Fibroblast of skin of right quadriceps (primary cell): ENCODE measurements at places on chromosomes 7 and 10.

DNA sequence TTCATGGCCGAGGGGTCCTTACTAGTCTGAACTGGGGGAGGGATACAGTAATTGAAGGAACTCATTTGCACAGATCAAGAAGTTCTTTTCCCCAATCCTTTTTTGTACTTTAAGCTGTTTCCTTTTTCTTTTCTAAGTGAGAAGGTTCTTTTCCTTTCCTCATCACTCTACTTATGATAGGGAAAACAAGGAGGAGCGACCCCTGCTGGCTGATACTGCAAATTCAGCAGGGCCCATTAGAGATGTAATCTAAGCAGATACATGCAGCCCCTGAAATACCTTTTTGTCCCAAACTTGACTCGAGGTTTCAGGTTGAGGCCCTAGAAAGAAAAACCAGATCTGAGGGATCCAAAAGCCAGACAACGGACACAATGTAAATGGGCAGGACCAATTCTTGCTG, 305.5 kb downstream of the DNAJB9 start:
- peak; percentile 8 for DNase-seq

GRCh38 chr10:20405761-20406160, 491.4 kb downstream of the NEBL start:
- no peak for DNase-seq

- peak; percentile 90 for DNase-seq
These were observed at the start of gene AKR1E2 for GRCh38 chr10:4825868-4826791. TSS of gene AKR1E2 (plus strand) at chr10:4826207. CDS start at chr10:4826325, 118 bp downstream.

GRCh38 chr10:81866753-81867152, 8.2 kb upstream of the NRG3 start:
- no peak for DNase-seq

- peak; percentile 2 for DNase-seq
These were observed 50.7 kb downstream of the ERCC6 start for GRCh38 chr10:49488056-49488717.

GRCh38 chr10:71999360-72000072, 35.3 kb downstream of the CHST3 start:
- DNase-seq, result peak; percentile 68

- DNase-seq, result no peak
These were observed 435.2 kb upstream of the SEMA3A start for GRCh38 chr7:84629640-84630318.

GRCh38 chr10:49608166-49609005, 1.7 kb upstream of the SLC18A3 start:
- DNase-seq, result no peak

DNA sequence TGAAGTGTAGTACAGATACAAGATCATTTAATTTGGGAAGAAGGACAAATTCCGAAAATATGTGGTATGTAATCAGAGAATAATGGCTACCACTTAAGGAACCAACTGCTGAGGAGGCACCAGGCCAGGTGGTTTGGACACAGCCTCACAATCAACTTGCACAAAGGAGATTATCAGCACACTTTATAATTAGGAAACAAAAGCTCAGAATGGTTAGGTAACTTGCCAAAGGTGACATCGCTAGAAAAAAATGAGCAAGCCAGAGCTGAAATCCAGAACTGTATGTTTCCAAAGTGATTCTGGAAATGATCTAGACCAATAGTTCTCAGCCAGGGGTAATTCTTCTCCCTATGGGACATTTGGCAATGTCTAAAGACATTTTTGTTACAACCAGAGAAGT, 36.6 kb downstream of the ERCC6 start:
- peak; percentile 4 for DNase-seq

GRCh38 chr10:125056161-125057132, 103.9 kb downstream of the CTBP2 start:
- no peak for DNase-seq

DNA sequence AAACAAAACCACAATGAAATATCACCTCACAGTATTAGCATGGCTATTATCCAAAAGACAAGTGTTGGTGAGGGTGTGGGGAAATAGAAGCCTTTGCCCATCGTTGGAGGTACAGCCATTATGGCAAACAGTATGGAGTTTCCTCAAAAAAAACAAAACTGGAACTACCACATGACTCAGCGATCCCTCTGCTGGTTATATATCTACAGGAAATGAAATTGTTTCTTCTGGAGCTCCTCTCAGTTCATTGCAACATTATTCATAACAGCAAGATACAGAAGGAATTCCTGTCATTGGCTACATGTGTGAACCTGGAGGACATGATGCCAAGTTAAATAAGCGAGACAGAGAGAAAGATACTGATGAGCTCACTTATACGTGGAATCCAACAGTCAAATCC, 2.4 kb upstream of the UBE3C start:
- peak; percentile 78 for DNase-seq

GRCh38 chr7:1330801-1331425, 98.2 kb downstream of the UNCX start:
- DNase-seq, result no peak

- DNase-seq, result no peak
These were observed 261.8 kb downstream of the THSD7A start for GRCh38 chr7:11570205-11570604.

DNA sequence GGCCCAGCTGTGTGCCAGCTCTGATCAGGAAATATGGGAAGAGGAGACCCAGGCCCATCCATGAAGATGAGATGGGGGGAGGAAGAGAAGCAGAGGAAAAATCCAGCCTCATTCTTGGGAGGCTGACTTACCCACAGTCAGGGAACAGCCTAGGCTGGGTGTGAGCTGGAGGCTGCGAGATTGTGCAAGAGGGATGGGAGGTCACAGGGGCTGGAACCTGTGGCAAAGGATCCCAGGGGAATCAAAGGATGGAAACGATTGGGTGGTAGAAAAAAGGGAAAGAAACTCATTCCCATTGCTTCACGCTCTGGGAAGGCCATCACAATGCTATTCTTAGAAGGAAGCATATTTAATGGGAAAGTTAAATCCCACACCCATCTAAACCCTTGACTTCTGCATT, 26.7 kb upstream of the CRHR2 start:
- peak; percentile 10 for DNase-seq

DNA sequence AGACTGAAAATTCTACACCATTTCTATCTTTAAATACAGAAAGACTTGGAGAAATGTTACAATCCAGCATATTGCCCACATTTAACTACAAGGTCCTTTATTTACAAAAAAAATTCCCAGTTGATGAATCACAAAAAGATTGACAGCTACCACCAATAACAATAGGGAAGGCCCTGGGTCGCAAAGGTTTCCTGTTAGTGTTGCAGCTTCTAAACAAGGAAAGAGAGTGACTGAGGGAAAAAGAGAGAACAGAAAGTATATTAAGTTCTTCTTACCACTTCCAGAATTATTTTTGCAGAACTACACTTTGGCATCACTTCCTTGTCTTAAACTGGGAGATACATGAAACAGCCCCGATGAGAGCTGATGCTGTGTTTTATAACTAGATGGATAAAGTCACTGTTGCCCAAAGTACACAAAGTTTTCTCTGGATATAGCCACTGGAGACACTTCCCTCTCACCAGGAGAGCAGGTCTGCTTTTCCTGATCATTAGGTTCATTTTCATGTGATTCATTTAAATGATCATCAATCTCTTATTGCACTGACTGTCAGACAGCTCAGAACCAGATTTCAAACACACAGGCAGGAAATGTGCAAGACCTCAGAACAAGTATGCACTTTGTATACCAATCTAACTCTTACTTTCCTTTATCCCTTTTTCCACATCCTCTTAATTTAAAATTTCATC, 57.0 kb downstream of the SHTN1 start:
- peak; percentile 15 for DNase-seq

- DNase-seq, result no peak
These were observed 16.1 kb downstream of the GPR146 start for GRCh38 chr7:1060315-1061072.

DNA sequence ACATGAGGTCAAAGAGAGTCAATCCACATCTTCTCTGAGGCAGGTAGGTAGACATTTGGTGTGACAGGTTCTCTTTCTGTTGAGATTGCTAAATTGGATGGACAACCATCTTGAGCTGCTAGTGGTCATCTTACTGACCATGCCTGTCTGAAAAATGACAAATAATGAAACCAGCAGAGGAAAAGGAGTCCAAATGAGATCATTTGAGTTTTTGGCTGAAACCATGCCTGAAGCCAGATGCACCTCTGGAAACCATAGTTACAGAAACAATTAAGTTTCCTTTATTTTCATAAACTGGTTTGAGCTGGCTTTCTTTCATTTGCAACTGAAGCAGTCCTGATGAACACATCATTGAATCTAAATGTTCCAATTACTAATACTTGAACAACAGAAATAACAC, 100.6 kb downstream of the ZNF438 start:
- DNase-seq, result no peak

DNA sequence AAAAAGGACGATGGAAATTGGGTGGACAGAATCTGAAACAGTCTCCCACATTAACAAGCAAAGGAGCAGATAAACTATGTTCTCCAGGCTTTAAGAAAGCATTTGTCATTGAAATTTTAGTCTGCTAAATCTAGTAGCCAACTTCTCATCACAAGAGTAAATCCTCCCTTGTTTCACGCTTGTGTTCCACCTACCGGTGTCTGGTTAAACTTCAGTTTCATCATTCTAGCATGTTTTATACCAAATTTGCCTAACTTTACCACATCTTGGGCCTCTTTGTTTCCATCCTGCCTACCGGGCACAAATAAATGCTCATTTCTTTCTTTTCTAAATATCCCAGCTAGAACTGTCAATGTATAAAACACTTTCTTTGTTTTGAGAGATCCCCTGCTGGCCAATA, 5.8 kb downstream of the LIPA start:
- DNase-seq, result no peak

DNA sequence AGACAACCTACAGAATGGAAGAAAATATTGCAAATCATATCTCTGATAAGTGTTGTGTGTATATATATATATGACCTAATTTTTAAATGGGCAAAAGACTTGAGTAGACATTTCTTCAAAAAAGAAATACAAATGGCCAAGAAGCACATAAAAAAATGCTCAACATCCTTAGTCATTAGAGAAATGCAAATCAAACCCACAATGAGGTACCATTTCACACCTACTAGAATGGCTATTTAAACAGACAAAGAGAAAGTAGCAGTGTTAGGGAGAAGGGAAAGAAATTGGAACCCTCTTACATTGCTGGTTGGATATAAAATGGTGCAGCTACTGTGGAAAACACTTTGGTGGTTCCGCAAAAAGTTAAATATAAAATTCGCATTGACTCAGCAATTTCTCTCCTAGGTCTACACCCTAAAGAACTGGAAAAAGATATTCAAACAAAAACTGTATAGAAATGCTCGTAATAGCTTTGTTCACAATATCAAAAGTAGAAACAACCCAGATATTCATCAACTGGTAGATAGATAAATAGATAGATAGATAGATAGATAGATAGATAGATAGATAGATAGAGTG, 16.3 kb downstream of the ACSL5 start:
- DNase-seq, result no peak

GRCh38 chr10:31697271-31698180, 231.1 kb downstream of the ARHGAP12 start:
- peak; percentile 72 for DNase-seq

- no peak for DNase-seq
These were observed 335.4 kb downstream of the CXCL12 start for GRCh38 chr10:44049301-44050015.

- DNase-seq, result no peak
These were observed 110.8 kb downstream of the REEP3 start for GRCh38 chr10:63631991-63632390.

GRCh38 chr10:61304746-61305145, 148.4 kb downstream of the TMEM26 start:
- DNase-seq, result peak; percentile 54

GRCh38 chr10:25047591-25048301, 31.3 kb downstream of the THNSL1 start:
- DNase-seq, result peak; percentile 73

- no peak for DNase-seq
These were observed 1020.6 kb downstream of the XPNPEP1 start for GRCh38 chr10:108902619-108903285.

- peak; percentile 41 for DNase-seq
These were observed 1.1 kb downstream of the AUTS2 start for GRCh38 chr7:69599286-69599954.

GRCh38 chr10:63414481-63415260, 51.1 kb downstream of the JMJD1C start:
- peak; percentile 54 for DNase-seq

GRCh38 chr7:17769918-17770317, 170.4 kb downstream of the SNX13 start:
- peak; percentile 61 for DNase-seq

DNA sequence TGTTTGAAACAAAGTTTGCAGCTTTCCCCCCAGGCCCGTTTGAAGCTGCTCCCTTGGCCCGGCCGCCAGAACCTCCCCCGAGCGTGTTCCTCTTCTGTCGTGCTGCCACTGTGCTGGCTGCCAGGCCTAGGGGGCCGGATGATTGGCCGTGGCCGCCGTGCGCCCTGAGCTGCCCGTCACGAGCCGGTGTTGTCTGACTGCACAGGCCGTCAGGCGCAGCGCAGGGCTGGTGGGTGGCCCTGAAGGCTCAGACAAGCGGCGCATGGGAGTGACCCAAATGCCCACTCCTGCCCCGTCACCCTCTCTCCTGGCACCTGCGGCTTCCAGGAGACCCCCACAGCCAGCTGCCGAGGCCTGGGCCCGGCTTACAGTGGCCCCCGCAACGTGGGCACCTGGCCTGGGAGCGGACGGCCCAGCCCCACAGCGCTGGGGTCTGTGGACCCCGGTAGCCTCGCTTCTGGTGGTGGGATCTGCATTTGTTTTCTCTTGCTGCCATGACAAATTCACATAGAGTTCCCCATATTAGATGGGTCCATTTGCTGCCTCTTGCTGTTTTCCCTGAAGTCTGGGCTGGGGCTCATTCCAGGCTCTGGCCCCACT, 13.1 kb downstream of the JAKMIP3 start:
- no peak for DNase-seq

DNA sequence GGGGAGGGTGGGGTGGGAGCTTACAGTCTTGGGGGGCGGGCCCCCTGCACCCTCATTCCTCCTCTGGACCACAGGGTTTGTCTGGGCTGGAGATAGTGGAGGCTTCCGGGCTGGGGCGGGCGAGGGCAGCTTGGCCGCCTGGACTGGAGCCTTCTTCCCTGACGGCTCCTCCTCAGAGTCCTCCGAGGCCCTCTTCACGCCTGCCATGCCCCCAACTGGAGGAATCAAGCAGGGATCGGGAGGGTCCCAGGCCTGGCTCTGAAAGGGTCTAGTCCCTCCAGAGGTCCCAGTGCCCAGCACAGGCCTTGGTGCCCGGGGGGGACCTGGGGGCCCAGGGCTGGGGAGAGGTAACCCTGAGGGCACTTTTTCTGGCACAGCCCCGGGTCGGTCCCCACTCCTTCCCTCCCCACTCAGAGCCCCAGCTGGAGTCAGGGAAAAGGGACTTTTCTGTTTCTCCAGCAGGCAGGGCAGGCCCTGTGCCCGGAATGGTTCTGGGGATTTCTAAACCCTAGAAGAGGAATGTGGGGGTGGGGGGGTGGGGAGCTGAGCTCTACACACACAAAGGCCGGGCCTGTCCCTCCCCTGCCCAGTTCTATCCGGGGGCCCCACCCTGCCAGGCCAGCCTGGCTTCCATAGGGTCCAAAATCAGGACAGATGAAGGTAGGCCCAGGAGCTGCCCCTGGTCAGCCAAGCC, 11.6 kb downstream of the MICALL2 start:
- no peak for DNase-seq
